ENCODE measurements at places on chromosomes 5 and 9.

- no peak for DNase-seq
Observed at GRCh38 chr5:1493413-1493812, 30.3 kb downstream of the LPCAT1 start.

DNA sequence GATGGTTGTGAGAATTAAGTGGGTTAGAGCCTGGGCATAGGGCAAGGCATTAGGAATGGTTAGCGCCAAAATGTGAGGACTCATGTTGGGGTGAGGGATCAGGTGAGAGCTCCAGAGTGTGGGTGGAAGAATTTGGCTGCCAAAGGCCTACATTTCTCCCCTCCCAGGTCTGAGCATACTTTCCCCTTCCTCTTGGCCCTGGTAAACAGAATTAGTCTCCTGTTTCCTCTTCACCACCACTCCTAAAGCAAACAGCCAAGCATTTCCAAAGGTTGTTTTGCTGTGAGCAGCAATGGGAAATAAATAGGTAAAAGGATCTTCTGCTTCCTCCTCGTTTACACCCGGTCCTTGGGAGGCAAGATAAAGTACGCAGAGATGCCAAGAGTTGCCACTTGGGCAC lies 132.5 kb downstream of the ZSWIM6 start:
- no peak for DNase-seq

DNA sequence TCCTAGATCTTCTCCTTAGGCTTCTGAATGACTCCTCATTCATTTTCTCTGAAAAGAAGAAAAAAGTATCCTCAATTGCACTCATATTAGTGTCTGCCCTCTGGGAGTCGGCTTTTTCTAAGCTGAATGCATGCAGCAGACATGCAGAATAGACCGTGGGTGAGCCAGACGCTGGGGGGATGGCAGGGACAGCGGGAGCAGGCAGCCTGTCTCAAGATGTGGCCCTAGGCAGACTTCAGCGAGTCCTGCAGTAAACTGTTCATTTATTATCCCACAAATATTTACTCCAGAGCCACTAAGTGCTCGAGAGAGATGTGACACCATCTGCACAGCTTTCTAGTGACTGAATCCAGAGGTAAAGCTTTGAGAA lies 164.9 kb upstream of the RAI14 start:
- no peak for DNase-seq

GRCh38 chr9:71479621-71480020 lies 288.7 kb downstream of the CEMIP2 start:
- no peak for DNase-seq

DNA sequence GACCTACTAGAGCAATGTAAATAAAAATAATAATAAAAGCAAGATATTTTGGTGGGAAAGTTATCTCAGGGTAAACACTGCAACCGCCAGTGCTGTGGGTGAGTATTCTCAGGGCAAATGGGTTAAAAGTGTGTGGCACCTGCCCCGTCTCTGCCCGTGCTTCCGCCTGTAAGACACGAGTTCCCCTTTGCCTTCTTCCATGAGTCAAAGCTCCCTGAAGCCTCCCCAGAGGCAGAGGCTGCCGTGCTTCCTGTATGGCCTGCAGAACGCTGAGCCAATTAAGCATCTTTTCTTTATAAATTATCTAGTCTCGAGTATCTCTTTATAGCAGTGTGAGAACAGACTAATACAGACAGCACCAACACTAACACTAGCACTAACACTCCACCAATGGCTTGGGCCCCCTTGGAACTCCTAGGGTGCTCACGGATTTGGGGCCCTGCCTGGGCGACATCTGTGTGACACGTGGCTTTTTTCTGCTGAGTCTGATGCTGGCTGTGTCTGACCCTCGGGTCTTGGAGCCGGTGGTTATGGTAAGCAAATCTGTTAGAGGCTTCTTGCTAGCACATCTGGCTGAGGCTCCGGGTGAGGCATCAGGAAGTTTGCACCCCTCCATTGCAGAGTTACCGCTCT lies 10.6 kb downstream of the PLEKHG4B start:
- no peak for DNase-seq

DNA sequence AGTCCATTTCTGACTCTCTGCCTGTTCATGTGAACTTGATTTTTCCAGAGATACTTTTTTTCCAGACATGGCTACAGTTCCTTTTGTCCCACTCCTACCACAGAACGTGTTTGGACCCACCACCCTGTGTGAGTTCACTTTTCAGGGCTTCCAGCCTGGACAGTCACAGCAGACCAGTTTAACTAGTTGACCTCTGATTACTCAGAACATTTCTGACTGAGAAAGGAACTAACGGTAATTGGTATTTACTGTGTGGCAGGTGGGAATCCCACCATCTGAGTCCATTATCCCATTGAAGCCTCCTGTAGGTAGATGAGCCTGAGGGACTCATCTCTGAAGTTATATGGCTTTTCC lies 210.1 kb downstream of the GOLPH3 start:
- DNase-seq = no peak

DNA sequence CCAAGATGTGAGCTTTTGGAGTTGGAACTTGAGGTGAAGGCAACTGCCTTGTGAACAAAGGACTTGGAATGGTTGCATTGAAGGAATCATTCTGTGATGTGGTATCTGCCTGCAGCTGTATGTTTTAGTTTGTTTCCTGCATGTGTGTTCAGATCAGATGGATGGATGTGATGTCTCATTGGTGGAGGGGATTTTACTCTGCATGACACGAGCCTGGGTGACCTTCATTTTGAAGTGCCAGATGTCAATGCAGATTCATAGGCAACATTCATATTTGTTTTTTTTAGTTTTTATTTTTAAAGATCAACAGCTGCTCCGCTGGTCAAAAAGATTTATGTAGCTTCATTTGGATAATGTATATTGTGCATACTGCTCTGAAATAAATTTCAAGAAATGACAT lies 13.5 kb downstream of the FBXL7 start:
- no peak for DNase-seq

GRCh38 chr9:81648891-81649290 lies 40.5 kb downstream of the TLE1 start:
- DNase-seq = no peak

- peak; percentile 7 for DNase-seq
Observed at GRCh38 chr5:137695651-137696428, 40.0 kb downstream of the KLHL3 start.

- peak; percentile 86 for DNase-seq
Observed at GRCh38 chr5:1799602-1800471, at the start of gene MRPL36. MRPL36 (minus strand) TSS chr5:1799837; CDS start chr5:1798935, 902 bp downstream.

- no peak for DNase-seq
Observed at GRCh38 chr9:89361816-89362646, 43.7 kb downstream of the SECISBP2 start.

GRCh38 chr9:79969393-79970145 lies 397.8 kb downstream of the TLE4 start:
- no peak for DNase-seq

DNA sequence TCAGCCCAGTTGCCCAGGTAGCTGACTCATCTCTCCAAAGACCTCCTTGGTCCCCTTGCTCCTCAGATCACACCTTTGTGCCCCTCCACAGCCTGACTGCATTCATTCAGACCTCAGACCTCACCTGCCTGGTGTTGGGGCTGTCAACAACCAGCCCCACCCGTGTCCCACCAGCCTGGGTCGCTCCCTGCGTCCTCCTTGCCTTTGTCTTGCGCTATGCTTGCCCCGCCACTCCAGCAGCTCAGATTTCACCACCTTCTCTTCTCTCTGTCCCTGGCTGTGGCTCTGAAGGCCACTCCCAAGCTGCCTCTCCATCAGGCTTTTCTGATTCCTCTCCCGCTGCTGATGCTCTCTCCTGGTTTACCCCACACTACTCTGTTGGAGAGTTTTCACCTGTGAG lies 103.5 kb downstream of the MVB12B start:
- no peak for DNase-seq

DNA sequence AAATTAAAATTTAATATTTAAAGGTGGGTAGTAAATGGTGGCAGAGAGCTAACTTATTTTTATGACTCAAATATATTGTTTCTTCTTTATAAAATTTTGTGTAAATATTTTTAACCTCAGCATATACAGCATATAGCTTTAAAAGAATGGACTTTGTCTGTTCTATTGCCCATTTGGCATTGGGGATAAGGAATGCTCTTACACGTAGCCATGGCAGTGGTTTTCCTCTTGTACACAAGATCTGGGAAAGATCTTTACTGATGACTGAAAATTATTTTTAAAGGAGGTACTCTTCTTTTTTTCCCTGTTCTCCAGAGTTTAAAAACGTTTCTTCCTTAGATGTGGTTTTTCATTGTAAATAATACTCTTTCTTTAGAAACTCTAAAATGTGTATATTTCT lies 75.0 kb downstream of the PBX3 start:
- no peak for DNase-seq

GRCh38 chr5:97097326-97098230 lies 44.8 kb downstream of the LIX1 start:
- no peak for DNase-seq

DNA sequence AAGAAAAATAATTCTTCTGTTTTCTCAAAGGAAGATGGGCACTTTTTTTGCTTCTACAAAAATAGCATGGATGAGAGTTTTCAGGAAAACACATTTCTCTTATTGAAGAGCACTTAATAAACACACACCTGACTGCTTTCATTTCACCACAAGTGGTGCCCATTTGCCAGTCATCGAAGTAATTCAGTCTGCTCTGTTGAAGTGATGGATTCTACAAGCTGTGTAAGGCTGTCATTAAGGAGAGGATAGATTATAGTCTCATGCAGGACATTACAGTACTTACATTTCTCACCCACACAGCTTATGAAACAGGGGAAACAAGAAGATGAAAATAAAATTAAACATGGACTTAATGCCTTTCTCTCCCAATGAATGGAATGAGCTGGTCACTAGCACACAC lies 165.2 kb downstream of the NR2F1-AS1 start:
- no peak for DNase-seq

- no peak for DNase-seq
Observed at GRCh38 chr9:706606-707459, 134.7 kb upstream of the DMRT1 start.

- DNase-seq = no peak
Observed at GRCh38 chr5:101102506-101102905, 199.4 kb upstream of the ST8SIA4 start.

DNA sequence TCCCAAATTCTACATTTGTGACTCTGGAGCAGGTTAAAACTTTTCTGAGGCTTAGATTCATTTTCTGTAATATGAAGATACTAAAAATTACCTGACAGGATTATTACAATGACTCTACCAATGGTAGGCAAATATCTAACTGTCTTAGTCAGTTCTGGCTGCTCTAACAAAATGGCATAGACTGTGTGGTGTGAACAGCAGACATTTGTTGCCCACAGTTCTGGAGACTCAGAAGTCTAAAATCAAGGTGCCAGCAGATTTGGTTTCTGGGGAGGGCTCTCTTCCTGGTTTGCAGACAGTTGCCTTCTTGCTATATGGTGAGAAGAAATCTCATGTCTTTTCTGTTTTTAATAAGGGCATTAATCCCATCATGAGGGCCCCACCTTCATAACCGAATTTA lies 245.1 kb downstream of the MAST4 start:
- no peak for DNase-seq

- no peak for DNase-seq
Observed at GRCh38 chr9:119166096-119166495, 203.1 kb downstream of the BRINP1 start.

DNA sequence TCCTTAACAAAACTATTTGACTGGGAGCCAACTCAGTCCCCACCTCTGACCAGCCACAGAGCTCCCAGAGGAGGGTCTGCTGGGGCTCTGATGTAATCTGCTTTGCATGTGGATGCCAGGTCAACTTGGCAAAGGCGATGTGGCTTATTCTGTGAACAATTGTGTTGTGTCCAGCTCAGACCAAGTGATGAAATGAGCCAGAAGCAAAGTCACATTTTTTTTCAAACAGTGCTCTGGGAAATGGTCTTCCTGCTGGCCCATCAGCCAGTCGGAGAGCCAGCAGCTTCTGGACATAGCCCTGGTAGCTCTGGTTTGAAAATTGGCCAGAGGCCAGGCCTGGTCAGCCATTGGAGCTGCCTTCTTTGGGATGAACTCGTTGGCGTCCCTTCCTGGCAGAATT lies 86.5 kb downstream of the ANGPTL2 start:
- DNase-seq = no peak

DNA sequence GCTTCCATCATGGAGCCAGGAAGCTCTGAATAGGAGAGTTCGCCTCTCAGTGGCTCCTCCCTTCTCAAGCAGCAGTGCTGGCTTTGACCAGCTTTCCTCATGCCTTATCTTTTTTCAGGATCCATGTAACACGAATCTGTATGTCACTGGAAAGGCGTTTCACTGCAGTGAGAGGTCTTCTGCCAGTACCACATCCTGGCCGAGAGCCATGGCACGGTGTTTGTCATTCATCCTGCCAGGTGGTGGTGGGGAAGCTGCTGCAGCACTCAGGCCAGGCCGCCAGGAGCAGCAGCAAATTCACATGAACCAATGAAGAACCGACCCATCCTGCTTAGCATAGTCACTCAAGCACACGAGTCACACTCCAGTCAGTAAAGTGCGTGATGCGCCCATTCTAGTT lies 179.0 kb downstream of the FANCC start:
- DNase-seq = no peak

- DNase-seq = no peak
Observed at GRCh38 chr9:7613931-7614330, 185.6 kb downstream of the DMAC1 start.

DNA sequence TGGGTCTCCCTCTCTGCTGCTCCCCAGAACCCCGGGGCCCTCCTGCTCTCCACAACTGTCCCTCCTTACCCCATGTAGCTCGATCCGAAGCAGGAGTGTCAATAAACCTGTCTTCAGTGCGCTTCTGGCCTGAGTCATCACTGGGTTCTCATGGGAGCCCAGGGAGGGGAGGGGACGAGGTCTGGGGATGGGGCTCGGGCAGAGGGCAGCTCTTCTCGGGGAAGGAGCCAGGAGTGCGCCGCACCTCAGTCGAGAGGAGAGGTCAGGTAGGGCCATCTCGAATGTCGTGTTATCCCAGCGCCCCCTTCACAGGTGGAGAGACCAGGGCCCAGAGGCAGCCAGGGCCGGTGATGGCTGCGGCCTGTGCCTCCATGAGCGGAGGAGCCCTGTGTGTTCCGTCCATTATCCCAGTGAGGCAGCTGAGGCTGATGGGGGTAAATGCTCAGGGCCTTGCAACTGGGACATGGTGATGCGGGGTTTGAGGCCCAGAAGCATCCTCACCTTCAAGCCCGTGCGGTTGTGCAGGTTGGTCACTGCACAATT lies 52.1 kb downstream of the LRSAM1 start:
- DNase-seq = no peak

- DNase-seq = no peak
Observed at GRCh38 chr5:149063896-149064478, 1.1 kb upstream of the SH3TC2 start.

GRCh38 chr9:108333530-108333983 lies 522.2 kb downstream of the ACTL7B start:
- DNase-seq = no peak

Measured in activated naive CD4-positive, alpha-beta T cell treated with anti-CD3 and anti-CD28 coated beads, Interleukin-2, amount 50 U/mL, for 72 hours (primary cell).